ENCODE measurements at places on chromosomes 7 and 10.

DNA sequence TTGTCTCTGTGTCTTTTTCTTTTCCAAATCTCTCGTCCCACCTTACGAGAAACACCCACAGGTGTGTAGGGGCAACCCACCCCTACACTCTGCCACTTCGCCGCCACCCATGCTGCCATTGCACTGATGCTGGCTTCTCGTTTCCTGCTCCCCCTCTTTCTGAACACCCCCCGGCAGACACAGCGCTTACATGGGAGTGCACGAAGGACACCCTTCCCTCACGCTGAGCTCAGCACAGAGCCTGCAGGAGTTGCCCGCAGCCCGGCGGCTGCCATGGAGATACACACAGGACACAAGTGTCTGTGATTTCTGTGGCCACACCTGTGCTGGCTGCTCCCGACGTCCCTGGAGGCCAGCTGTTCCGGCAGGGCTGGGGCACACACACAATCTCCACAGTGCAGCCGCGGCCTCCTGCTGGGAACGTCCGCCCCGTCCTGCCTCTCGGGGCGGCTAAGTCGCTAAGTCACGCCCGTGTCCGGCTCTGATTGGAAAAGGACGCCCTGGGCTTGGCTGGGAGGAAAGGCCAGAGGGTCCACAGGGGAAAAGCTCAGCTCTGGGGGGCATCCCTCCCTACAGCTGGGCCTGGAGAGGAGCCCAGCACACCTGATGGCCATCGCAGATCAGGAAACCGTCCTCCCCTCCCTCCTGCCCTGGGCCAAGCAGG lies 349.8 kb downstream of the PTPRN2 start:
- DNase-seq: no peak

GRCh38 chr7:117148971-117149370 lies 173.9 kb downstream of the WNT2 start:
- DNase-seq: no peak

GRCh38 chr7:105742787-105743186 lies 133.6 kb downstream of the ATXN7L1 start:
- DNase-seq: no peak

GRCh38 chr10:126146771-126147170 lies 241.5 kb downstream of the ADAM12 start:
- DNase-seq: no peak

DNA sequence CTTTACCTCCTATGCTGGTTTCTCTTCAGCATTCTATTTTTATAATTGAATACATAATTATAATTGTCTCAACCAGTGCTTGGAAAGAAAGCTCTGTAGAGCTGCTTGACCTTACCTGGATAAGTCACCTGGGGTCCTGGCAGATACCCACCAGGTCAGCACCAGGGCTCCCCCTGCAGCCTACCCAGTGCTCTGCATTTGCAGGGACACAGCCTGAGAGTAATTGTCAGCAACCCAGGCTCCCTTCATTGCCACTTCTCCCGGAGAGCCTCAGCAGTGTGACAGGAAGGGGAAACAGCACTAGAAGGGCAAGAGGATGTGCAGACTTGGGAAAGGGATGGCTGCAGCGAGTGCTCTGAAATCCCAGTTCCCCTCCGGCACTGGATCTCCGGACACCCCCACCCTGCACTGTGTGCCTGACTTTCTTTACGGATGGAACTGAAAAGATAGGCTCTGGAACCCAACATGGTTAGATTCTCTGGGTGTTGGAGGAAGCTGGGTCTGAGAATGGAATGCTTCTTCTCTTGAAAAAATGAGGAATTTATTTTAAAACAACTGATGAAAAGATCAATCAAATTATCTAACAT lies 11.4 kb upstream of the PAX4 start:
- no peak for DNase-seq

DNA sequence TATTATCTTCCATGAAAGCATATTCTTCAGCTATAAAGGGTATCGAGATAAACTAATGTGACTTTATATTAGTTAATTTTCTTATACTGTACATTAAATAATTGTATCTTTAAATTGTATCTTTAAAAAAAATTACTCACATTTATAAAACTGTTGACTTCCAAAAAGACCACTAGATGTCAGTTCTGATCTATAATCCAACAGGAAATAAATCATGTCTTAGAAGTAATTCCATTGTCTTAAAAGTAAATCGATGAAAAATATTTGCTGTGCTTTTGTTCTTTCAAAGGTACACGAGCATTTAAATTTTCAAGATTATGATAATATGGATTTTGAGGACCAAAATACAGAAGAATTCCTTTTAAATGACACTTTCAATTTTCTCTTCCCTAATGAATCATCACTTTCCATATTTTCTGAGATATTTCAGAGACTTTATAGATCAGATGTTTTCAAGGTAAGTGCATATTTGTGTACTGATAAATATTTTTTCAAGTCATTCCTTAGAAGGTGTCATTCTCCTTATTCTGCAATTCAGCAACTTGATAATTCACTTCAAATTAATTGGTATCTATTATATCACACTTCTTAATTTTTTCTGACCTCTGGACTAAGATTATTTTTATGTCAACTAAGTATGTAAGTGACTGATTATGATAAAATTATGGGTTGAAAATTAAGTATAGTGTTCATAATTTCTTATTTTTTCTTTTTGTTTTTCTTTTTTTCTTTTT lies 138.5 kb downstream of the CPED1 start:
- DNase-seq: peak; percentile 8

- DNase-seq: no peak
These were observed 503.5 kb downstream of the KIF20B start for GRCh38 chr10:90204956-90205314.

DNA sequence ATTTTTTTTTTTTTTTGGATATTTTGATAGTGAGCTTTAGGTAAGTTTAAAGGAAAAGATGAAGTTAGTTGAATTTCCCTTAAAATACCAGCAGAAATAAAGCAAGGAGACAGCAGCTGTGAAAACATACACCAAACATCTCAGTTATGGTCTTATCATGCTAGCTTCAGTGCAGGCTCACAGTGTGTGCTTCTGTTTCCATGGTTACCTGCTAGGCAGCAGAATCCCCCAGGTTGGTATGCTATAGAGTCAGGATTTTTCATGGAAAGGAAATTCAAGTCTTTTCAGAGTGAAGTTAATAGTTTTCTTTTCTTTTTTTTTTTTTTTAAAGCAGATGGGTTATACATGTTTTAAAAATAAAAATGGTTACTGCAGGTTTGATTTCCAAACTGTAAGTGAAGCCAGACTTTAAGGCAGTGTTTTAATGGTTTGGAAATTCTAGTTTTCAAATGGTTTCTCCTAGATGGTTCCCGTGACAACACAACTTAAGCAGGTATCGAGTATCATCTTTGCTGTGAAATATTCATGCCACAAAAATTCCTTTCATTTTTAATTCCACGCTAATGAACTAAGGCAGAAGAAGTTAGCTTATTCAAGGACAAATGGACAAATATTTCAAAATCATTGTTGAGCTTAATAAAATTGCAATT lies 230.9 kb downstream of the BICC1 start:
- DNase-seq: no peak

- peak; percentile 69 for DNase-seq
These were observed 22.6 kb downstream of the PDIA4 start for GRCh38 chr7:149005427-149006344.

DNA sequence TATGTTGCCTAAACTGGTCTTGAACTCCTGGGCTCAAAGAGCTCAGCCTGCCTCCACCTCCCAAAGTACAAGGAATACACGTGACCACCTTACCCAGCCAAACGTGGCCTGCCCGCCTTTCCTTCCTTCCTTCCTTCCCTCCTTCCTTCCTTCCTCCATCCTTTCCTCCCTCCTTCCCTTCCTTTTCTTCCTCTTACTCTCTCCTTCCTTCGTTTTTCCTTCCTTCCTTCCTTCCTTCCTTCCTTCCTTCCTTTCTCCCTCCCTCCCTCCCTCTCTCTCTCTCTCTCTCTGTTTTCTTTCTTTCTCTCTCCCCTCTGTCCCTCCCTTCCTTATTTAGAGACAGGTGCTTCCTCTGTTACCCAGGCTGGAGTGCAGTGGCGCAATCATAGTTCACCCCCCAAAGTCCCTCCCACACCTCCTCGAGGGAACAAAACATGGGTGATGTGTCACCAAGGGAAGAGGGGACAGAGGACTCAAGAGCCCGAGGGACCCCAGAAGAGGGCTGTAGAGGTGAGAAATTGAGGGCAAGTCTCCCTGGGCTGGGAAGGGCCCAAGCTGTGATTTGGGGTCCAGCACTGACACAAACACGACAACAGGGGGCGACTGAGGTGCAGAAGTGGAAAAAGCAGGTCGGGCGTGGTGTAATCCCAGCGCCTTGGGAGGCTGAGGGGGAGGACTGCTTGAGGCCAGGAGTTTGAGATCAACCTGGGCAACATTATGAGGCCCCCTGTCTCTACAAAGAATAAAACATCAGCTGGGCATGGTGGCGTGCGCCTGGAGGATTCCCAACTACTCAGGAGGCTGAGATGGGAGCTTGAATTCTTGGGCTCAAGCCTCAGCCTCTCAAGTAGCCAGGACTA lies 28.1 kb downstream of the EPHB4 start:
- DNase-seq: peak; percentile 42

DNA sequence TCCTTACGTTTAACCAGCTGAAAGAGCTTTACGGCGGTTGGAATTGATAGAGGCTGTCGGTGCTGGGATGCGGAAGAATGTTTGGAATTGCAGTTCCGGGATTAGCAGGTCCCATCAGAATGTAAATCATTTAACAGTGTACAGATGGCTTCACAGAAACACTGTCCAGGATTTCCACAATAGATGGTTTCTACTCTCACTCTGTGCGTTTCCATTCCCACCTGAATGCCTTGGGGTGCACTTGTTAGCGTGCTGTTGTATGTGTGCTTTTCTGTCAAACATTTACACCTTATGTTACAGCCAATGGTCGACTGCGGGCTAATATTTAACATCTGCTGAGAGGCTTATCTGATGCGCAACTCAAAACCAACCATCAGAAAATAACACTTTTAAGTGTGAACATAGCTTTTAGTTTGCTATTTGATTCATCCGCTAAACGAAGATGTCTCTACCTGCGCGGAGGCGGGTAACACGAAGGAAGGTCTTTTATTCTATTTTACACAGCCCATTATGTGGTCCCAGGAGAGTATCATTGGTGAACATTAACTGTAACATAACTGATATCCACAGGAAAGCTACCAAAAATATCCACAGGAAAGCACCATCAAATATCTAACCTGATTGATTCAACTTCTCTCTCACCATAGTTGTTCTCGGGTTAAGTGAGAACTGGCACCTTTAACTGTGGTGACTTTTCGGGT lies 179.0 kb downstream of the PRPF18 start:
- DNase-seq: no peak

GRCh38 chr10:87829986-87830729 lies 12.1 kb upstream of the ATAD1 start:
- DNase-seq: no peak

DNA sequence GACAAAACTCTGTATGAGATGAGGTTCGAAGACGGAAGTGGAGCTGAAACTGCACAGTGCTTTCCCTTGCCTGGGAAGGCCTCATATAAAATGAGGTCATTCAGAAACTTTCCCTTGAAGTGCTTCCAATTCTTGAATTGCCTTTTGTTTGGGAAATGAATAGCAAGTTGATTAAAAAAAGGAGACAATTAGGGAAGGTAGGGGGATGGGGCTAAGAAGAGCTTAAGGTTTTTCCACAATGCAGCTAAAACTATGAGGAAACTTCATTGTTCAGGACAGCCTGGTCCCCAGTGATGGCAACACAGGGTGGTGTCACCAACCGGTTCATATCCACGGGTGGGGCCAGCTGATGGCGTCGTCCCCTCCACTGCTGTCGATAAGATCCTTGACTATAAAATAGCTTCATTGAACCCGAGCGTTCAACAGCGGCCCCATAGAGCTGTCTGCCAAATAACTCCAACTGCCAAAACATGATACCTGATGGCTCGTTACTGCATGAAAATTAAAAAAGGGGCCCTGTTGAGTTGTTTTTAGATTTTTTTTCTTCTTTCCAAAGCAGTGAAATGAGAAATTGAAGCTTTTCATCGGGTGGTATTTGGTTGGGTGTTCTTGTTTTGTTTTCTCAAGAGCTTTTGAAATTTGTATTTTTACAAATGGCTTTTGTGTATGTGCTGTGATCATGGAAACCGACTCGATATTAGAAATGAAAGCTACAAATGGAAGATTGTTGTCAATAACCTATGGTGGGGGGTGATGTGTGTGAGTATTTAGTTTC lies 2.8 kb upstream of the CELF2 start:
- no peak for DNase-seq

GRCh38 chr10:75350791-75351190 lies 50.8 kb downstream of the ZNF503 start:
- no peak for DNase-seq

DNA sequence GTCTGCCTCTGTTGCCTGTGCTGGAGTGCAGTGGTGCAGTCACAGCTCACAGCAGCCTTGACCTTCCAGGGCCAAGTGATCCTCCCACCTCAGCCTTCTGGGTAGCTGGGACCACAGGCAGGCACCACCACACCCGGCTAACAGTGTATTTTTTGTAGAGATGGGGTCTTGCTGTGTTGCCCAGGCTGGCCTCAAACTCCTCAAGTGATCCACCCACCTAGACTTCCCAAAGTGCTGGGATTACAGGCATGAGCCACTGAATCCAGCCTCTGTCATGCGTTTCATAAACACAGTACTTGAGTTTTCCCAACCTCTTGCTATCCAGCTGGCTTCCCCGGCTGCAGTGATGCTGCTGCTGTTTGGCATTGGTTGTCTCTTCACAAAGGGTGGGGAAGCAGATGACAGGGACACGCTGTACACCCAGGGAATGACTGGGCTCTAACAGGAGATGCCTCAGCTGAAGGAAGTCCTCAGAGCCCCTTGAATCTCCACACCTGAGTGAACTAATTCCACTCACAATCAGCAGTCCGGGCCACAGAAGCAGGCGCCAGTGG lies 191.5 kb downstream of the DIP2C start:
- no peak for DNase-seq

DNA sequence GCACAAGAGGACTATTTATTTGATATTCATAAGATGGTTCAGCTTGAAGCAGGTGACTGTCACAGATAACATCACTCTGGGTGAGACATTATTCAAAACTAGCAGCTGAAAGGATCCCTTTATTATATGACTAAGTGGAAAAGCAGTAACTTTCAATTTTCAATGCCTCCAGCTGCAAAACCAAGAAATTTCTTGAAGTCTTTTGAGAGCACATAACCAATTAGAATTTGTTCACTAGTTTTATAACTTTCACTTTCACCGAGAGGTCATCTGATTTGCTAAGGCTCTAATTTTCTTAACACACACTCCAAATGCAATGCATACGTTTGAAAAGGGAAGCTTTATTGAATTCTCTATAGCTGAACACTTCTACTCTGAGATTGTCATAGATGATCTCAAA lies 88.6 kb upstream of the KLF14 start:
- no peak for DNase-seq

DNA sequence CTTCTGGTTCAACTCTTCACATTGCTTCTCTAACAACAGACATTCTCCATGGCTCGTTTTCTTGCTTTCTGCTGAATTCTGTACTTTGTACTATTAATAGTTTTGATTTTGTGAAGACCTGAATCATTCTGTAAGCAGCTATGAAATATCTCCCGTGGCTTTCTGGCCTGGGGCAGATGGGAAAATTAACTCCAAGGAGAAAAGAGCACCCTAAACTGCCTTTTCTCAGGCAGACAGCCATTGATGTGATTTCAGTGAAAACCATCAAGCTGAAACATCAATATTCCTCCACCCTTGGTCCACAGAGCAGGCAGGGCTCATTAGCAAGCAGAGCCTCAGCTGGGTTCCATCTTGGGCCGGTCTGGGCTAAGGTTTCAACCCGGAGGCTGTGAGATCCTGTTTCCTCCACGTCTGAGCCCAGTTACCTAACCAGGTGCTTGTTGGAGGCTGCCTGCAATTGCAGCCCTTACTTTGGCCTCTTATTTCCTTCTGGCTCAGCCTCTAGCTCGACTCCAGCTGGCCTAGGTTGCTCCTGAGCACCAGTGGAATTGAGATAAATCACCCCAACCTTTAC lies 21.1 kb upstream of the EZH2 start:
- no peak for DNase-seq
